ENCODE measurements at places on chromosomes 7 and 10.

DNA sequence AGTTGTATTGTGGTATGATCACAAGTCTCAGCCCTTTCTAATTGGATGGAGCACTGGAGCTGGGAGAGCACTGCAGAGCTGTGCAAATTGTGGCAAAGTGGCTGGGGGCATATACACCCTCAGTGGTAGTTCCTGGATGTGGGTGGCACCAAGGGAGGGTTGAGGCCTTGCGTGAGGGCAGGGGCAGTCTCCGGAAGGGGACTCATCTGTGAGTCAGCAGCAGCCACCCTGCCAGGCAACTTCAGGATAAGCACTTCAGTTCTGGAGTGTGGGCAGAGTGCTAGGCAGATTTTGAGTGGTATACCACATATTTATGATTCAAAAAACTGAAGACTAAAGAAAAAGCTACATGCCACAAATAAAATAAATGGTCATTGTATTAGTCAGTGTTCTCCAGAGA lies 210.5 kb downstream of the ETV1 start:
- no peak for DNase-seq
- no peak overlapping the region for H3K27ac ChIP-seq
- H3K4me3 ChIP-seq = no peak overlapping the region
- H3K36me3 ChIP-seq = no peaks in the 10 kb centered on the region
- H3K27me3 ChIP-seq = no peaks in the 10 kb centered on the region

DNA sequence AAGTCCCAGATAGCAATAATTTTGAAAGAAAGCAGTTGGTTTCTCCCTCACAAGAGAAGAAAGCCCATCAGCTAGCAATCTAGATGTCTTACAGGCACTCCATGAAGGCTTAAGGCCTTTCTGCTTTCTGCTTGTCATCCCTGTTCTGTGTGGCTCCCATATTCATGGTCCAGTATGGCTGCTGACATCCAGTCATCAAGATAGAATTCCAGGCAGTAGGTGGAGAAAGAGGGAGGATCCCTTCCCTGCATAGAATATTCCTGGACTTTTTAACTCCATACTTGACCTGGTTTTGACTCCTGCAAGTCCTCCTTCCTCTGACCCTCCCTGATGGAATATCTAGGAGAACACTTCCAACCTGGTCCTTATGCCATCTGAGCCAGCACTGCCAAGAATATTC lies 389.9 kb upstream of the AKR1E2 start:
- no peak for DNase-seq
- H3K4me3 ChIP-seq = no peak overlapping the region
- no peaks in the 10 kb centered on the region for H3K4me1 ChIP-seq
- no peak overlapping the region for H3K27ac ChIP-seq
- no peaks in the 10 kb centered on the region for H3K36me3 ChIP-seq

GRCh38 chr10:119517235-119518141 lies 25.0 kb downstream of the RGS10 start:
- no peaks in the 10 kb centered on the region for H3K27me3 ChIP-seq
- H3K27ac ChIP-seq = peak overlapping the region; percentile 70
- no peak overlapping the region for H3K4me3 ChIP-seq

DNA sequence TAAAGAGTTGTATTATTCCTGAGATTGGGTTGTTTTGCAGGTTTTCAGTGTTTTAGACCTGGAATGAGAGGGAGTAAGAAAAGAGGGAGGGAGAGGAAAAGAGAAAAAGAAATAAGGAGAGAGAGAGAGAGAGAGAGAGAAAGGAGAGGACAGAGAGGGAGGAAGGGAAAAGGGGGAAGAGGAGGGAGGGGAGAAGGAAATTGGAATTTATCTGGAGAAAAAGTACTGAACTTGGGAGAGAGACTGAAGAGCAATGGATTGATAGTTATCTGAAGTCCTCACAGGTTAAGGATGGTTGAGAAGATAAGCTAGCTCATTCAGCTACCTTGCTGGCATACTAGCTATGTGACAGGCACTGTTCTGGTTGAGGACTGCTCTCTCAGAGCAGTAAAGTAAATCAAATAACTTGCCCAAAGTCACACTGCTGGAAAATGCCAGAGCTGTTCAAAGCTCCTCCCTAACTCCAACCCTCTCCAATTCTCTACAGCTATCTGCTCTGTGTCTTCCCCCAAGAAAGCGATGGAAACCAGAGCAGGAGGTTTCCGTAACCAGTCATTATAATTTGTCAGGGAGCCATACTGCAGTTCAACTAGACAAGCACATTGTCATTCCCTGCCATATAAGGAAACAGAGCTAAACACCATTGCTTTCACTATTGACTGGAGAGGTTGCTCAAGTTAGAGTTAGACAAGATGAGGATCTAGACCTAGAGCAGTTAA lies 10.7 kb downstream of the CALD1 start:
- H3K4me1 ChIP-seq = peaks cover 25% of the 10 kb centered on the region
- H3K4me3 ChIP-seq = no peak overlapping the region
- no peak for DNase-seq
- H3K27ac ChIP-seq = peak overlapping the region; percentile 77
- no peaks in the 10 kb centered on the region for H3K27me3 ChIP-seq

DNA sequence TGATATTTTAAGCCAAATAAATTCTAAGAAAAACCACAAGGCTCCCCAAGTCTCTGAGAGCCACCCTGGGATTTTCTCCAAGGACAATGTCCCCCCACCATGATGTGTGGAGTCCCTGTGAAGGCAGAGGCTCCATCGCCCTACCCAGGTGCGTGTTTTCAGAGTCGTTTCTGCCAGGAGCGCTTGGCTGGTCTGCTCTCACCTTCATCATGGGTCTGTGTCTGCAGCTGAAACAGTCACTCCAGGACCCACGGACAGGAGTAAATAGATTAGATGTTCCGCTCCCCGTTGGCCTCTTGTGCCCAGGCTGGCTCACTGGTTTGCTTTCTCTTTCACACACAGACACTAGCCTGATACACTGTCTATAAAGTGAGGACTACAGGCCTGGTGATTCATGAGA lies 217.5 kb downstream of the SFMBT2 start:
- DNase-seq = no peak
- H3K27ac ChIP-seq = no peak overlapping the region
- no peaks in the 10 kb centered on the region for H3K27me3 ChIP-seq
- H3K4me1 ChIP-seq = no peaks in the 10 kb centered on the region
- H3K4me3 ChIP-seq = no peak overlapping the region

DNA sequence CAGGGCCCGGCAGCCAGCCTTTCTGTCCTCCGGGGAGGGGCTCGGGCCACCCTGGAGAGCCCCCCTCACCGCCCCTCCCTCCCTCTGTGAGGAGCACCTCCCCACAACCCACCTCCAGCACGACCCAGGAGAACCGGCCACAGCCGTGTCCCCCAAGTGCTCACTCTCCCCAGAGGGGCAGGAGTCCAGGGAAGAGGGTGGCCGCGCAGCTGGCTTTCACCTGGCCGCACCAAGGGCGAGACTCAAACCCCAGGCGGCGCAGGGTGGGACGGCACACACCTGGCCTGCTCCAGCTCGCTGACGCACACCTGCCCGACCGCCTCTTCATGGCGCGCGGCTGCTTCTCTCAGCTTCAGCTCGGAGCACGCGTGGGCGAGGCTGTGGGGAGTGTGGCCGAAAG lies 73.4 kb downstream of the CFAP46 start:
- H3K27me3 ChIP-seq = no peaks in the 10 kb centered on the region
- DNase-seq = no peak
- no peak overlapping the region for H3K4me3 ChIP-seq
- no peak overlapping the region for H3K27ac ChIP-seq

- H3K36me3 ChIP-seq = no peaks in the 10 kb centered on the region
Observed at GRCh38 chr10:129390147-129390546, 76.9 kb upstream of the MGMT start.

DNA sequence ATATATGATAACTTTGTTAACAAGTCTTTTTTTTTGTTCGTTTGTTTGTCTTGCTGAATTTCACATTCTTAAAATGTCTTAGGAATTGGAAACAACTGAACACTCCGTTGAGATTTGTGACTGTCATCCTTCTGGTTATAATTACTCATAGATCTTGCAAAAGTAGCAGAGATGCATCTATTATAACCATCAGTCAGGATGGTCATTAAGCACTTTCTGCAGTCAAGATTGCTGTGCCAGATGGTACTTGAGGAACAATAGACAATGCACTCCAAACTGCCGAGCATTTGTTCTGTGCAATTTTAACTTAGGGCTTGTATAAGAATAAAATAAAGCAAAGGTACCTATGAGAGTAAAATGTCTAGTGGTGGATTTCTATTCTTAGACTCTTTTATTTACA lies 710.1 kb upstream of the KCND2 start:
- H3K27me3 ChIP-seq = no peaks in the 10 kb centered on the region
- no peaks in the 10 kb centered on the region for H3K4me1 ChIP-seq
- no peaks in the 10 kb centered on the region for H3K36me3 ChIP-seq
- no peak overlapping the region for H3K27ac ChIP-seq
- DNase-seq = no peak

GRCh38 chr7:108000875-108001763 lies 1.8 kb downstream of the LAMB1 start:
- DNase-seq = no peak
- peak overlapping the region; percentile 89 for H3K27ac ChIP-seq
- peaks cover 3% of the 10 kb centered on the region for H3K4me1 ChIP-seq
- H3K27me3 ChIP-seq = no peaks in the 10 kb centered on the region
- peak overlapping the region; percentile 46 for H3K4me3 ChIP-seq
- no peaks in the 10 kb centered on the region for H3K36me3 ChIP-seq

DNA sequence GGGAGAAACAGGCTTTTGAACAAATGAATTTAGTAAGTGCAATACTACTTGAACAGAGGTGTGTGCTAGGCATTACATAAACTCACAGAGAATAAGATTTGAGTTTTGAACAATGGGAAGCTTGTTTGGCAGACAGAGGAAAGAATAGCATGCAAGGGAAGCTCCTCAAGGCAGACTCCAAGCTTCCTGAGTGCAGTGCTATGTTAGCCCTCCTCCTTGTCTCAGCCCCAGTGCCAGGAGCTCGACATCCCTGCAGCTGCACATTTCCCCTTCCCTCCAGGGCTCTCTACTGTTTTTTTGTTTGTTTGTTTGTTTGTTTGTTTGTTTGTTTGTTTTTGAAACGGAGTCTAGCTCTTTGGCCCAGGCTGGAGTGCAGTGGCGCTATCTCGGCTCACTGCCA lies 237.5 kb downstream of the IPMK start:
- H3K27me3 ChIP-seq = no peaks in the 10 kb centered on the region
- no peak overlapping the region for H3K4me3 ChIP-seq
- H3K4me1 ChIP-seq = no peaks in the 10 kb centered on the region
- no peak for DNase-seq
